ENCODE measurements at places on chromosomes 2 and 18.
A peak's percentile ranks its signal among the peaks of the same experiment; 100 is the strongest.

DNA sequence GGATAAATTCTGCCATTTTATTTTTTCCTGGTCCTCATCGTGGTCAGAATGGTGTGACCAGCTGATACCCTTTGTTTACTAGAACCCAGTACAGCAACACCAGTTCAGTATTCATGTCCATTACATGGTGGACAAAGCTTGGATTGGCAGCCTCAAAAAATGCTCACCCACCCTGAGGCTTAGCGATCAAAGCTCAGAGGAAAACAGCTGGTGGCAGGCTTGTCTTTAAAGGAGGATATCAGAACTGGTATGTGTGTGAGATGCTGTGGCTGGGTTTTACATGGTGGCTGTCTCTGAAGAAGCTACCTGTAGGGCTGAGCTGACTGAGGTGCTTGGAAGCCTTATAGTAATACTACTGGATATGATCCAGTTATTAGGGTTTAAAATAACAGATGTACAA is 471.1 kb upstream of the MEX3C start:
- DNase-seq = no peak

DNA sequence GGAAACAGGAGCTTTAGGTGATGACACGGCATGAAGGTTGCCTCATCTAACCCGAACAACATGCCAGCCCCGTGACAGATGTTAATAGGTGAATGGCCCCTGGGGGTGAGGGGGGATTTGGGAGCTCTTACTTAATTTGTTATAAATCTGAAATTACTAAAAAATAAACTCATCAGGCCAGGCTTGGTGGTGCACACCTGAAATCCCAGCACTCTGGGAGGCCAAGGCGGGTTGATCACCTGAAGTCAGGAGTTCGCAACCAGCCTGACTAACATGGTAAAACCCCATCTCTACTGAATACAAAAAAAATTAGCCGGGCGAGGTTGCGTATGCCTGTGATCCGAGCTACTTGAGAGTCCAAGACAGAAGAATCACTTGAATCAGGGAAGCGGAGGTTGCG is 6.1 kb downstream of the STK25 start:
- no peak for DNase-seq

DNA sequence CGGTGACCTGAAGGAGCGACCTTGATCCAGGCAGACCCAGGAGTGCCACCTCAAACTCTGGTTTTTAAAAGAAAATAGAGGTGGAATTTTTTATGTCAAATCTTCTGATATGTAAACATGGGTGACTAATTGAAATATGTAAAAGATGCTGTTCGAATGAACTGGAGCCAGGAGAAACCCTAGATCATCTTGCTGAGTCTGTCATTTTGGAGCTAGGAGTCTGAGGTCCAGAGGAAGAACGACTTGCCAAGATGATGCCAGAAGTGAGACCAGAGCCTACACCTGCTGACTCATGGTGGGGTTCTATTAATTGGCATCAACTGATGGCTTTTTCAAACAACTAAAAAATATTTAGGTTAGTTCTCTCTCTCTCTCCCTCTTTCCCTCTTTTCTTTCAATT is 74.1 kb downstream of the ACAA2 start:
- no peak for DNase-seq

DNA sequence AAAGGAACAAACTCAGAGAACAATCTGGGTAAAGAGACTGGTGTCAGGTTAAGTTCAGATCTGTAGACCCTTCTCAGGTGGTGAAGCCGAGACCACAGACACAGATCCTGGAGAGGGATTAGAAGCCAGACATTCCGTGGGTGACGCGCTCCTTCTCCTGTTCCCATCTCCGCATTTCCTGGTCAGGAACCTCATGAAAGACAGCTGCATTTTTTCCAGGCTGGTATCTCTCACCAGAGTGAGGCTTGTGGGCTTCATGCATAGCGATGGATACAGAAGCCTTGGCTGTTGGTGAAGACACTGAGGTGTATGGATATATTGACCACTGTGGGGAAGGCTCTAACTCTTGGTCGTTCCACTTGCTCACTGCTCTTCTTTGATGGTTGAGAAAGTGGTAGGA is 152.6 kb downstream of the FAM210A start:
- no peak for DNase-seq

DNA sequence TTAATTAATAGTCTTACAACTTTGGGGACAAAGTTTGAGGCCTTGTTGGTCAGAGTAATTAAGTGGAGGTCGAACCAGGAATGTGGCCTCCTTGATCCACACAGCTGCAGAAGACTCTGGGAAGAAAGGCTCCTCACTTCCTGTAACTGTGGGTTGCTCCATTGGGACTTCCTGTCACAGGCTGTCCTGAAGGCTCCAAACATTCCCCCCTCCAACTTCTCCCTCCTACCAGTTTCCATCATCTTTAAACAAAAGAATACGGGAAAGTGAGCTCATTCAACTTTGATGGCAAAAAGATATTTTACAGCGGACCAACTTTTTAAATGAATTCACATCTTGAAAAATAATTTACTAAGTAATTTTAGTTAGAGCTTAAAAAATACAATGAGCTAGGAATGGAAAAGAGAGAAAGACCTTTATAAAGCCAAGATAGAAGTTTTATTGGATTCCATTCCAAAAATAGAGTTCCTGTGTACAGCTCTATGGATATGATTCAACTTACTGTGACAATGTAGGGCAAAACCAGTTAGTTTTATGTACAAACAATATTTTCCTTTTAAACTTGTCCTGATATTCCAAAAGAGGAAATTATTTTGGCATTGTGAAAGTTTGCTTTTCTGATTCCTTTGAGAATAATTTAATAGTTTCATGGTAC is 212.0 kb upstream of the NABP1 start:
- no peak for DNase-seq

DNA sequence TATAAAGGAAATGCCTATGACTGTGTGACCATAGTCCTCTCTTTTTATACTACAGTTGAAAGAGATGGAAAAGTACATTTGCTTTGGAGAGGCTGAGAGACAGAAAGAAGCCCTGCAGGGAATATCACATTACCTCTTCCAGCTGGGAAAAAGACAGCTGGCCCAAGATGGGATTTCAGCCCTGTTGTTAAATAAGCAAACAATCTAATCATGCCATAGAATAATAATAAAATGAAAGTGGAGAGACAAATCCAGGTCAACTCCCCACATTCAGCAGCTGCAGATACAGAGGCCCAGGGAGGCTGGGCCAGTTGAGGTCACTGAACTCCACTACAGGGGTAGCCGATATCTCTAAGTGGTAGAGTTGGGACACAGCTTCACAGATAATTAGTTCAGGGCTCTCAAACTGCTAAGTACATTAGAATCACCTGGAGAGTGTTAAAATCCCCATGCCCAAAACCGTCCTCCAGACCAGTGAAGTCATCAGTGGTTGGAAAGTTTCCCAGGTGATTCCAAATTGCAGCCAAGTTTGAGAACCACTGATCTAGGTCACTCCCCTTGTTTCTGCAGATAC is 81.9 kb downstream of the MOGAT1 start:
- no peak for DNase-seq

DNA sequence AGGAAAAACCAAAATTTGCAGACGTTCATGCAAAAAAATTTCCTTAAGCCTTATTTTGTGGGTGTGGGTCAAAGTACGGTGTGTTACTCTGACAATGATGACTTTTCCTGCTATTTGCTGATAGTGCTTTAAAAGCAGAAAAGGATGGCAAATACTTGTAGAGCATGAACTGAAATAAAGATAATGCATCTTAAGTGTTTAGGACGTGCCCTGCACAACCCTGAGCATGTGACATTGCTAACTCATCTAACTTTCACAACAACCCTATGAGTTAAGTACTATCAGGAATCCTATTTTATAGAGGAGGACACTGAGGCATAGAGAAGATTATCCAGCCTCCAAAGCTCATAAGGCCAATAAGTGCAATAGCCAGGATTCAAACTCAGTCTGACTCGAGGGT is 143.3 kb downstream of the RNF152 start:
- no peak for DNase-seq

DNA sequence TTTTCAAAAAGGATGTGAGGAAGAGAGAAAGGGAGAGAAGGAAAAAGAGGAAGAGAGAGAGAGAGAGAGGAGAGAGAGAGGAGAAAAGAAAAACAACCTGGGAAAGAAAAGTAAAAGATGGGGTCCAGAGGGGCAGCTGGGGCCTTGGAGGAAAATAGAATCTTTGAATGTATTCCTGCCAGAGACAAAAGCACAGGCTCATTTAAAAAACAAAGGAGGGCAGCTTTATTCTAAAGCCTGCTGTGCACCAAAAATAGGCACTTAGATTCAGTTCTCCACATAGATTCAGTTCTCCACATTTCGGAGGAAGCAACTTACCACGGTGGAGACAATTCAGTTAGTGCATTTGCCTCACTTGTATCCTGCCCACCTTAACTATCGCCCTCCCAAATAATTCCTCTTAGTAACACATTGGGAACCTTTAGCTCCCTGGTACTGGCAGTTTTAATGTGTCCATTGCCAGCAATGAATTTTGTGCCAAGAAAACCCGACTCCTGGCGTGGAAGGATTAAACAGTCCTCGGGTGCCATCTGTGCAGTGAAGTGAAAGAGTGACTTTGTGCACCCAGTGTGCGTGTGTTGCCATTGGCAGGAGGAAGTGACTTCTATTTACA is 71.3 kb downstream of the DPP4 start:
- DNase-seq = no peak

DNA sequence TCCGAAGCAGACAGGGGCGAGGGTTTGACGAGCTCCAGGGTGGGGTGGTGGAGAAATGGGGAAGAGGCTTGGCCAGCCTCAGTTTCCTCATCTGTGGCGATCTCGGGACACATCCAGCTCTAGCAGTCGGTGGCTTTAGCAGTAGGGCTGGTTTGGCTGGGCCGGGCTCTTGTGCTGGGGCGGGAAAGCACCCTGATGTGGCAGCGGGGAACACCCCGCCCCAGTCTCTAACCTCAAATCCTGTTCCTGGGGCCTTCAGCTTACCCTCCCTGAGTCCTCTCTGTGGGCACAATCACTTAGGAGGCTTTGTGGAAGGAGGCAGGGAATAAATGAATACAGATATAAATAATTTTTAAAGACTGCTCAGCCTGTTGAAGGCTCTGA is 26.5 kb upstream of the MCFD2 start:
- DNase-seq = peak; percentile 46

DNA sequence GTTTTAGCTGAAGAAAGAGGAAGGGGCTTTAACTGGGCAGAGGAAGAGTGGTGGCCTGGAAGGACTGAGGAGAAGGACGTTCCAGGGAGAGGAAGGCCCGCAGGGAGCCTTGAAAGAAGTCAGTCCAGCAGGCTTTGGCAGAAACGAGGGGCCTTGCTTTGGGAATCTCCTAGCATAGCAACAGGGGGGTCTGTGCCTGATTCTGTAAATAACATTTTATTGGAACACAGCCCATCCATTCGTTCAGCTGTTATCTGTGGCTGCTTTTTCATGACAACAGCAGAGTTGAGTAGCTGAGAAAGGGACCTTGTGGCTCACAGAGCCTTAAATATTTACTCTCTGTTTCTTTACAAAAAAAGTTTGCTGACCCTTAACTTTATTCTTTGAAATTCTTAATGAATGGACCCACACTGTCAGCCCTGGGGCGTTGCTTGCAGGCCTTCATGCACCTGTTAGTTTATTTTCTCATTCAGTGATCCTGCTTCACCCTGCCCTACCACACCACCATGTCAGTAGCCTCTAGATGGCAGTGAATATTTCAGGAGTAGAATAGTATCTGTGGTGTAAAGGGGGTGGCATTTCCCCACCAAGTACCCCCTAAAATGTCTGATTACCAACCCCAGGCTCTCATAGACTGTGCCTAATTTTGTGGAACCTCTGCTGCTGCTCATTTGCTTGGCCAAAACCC is 61.0 kb downstream of the MGAT5 start:
- DNase-seq = no peak

DNA sequence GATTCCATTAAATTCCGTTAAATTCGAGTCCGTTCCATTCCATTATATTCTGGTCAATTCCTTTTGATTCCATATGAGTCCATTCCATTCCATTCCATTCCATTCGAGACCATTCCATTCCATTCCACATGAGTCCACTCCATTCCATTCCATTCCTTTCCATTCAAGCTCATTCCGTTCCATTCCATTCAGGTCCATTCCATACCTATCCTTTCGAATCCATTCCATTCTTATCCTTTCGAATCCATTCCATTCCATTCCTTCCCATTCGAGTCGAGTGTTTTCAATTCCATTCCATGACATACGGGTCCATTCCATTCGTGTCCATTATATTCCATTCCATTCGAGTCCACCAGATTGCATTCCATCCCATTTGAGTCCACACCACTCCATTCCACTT is 1127.4 kb downstream of the RPIA start:
- no peak for DNase-seq

DNA sequence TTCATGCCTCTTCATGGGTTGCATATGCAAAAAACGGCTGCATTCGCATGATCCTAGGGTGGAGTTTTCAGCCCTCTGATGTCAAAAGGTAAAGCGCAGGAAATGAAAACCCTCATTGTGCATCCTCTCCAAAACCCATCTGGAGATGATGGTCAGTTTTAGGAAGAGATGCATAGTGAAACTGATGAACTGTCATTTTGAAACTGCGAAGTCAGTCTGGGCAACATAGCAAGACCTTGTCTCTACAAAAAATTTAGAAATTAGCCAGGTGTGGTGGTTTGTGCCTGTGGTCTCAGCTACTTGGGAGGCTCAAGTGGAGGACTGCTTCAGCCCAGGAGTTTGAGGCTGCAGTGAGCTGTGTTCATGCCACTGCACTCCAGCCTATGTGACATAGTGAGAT is 2.5 kb upstream of the TTLL4 start:
- no peak for DNase-seq

DNA sequence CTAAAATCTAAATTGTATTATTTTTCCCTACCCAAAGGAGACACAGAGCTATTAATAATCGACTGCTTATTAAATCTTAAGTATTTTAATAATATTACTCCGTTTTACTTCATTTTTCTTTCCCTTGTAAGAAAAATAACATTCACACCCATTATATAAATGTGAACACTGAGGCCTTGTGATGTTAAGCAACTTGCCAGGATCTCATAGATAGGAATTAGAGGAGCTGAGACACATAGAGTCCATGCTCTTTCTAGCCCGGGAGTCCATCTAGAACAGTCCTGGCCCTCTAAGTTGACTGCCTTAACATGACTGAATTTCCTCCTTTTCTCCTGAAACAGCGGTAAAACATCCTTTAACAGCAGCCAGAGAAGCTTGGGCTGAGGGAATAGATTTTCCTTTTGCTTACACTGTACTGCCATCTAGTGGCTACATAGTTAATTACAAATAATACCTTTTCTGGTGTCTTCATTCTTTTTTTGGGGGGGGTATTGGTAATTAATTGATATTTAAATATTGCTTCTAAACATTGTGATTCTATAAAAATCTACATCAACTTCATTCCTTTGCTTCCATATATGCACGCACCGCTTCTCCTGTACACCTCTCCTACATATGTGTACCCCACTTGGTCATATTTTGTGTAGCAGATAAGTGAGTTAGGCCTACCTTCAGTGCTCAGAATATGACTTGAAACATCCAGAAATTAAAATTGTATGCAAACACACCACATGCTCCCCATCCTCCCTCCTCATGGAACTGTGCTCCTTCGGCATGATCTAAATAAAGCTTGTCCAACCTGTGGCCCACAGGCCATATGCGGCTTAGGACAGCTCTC is 125.8 kb upstream of the HNMT start:
- no peak for DNase-seq

Data from stimulated activated CD4-positive, alpha-beta T cell treated with anti-CD3 and anti-CD28 coated beads, TNF-alpha, amount 100 ng/mL, for 1 hour (primary cell).